Cardiac muscle cell (in vitro differentiated cells and primary cell): ENCODE measurements at places on chromosomes 2 and 18. TPM values are rescaled to one million over a fixed set of nuclear protein-coding genes. Genes with fewer than 3 reads are reported as not detected.

- no peak for DNase-seq
Observed at GRCh38 chr2:30450025-30450424, 3.0 kb downstream of the LCLAT1 start.

GRCh38 chr2:70469435-70469834 is 84.2 kb downstream of the TGFA start:
- no peak for DNase-seq

- DNase-seq = no peak
Observed at GRCh38 chr18:48321536-48321935, 87.6 kb downstream of the ZBTB7C start.

DNA sequence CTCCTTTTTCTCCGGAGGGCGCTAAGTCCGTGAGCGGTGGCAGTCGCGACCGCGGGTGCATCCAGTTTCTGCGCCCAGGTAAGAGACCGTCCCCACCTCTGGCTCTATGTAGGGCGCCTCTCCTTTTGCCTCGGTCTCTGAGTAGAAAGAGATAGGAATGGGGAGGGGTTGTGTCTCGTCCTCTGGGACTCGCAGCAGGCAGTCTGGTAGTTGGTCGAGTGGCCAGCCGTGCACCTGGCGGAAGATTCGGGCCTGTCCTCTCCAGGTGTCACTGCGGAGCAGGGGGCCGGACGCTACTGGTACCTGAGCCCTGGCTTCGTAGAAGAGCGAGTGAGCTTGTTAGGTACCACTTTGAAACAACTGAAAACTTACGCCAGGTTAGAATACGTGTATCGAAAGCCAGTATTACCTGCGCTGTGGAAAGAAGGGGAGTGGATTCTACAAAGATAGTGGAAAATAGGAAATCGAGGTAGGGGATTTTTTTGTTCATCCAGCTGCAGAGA is 403 bp downstream of the MAP2 start:
- peak; percentile 8 for DNase-seq

DNA sequence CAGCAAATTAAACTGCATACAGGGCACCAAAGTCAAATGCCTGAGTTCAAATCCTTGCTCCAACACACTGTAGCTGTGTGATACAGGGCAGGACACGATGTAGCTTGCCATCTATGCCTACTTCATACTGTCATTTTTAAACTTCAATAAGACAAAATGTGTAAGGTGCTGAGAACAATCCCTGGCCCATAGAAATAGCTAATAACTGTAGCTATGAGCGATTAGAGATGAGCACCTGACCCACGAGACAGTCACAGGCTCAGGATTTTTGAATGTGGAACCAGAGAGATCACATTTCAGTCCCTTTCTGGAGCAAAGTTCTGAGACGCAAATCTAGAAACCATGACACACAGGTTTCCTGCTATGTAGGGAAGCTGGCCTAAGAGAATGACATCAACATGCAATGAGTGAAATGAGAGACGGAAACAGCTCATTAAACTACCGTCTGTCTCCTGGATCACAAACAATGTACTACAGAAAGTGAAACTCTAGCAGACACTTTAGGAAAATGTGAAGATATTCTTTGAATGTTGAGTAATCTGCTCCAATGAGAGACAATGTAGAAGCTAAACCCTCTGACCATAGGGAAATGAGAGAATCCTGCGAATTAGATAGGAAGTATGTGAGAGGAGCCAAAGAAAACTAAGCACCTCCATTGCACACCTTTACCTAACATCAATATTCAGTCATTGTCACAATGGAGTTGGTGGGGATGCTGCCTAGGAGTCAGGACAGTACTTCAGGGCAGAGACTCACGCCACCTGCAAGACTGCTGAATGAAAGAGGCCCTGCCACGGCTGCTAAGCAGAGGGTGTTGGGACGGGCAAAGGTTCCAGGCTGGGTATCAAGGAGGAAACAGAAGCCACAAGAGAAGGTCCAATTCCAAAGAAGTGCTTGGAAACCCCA is 25.5 kb downstream of the B4GALT6 start:
- no peak for DNase-seq

DNA sequence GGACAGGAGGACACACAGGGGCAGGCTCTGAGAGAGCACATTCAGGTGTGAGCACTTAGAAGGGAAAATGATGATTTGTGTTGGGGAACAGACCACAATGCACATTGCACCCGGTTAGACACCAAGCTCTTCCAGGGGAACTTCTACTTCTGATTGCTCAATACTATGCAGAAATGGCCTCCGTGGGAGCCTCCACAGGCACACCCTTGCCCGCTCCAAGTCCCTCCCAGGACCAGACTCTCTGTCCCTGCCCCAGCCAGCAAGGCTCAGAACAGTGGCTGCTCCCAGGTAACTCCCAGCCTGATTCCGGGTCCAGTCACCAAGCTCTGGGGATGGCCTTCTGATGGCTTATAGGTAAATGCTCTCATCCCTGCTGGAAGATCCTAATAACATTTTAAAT is 56.2 kb downstream of the BCL2L11 start:
- DNase-seq = no peak

- no peak for DNase-seq
Observed at GRCh38 chr18:44518666-44519065, 162.0 kb upstream of the SETBP1 start.

GRCh38 chr2:235168174-235168979 is 216.6 kb downstream of the SH3BP4 start:
- DNase-seq = no peak

DNA sequence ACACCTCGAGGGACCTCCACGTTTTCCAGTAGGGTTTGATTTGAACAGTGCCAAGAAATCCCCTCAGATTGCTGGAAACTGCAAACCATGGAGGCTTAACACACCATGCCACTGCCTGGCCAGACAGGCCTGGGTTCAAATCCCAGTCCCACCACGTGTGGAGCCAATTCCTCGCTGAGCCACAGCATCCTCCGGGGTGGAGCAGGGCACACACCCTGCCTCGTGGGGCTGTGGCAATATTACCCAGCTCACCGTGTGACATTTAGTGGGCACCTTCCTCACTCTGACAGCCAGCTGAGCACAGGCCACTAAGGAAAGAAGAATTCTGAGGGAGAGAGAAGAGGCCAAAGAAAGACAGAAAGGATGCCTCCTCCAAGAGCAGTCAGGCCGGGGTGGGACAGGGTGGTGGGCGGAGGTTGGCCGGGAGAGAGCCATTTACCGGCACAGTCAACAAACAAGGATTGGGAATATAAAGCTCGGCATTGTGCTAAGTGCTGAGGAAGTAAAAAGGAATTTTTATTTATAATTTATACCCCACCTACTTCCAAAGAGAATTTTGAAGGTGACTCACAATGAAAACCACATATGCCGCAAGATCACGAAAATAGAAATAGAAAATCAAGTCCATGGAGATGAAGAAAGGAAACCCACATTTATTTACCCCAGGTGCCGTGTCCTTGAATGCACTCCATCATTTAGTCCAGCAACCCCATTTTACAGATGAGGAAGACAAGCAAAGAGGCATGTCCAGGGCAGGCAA is 111.5 kb downstream of the MCFD2 start:
- peak; percentile 89 for DNase-seq

- DNase-seq = no peak
Observed at GRCh38 chr18:79413025-79413424, 17.3 kb downstream of the NFATC1 start.

DNA sequence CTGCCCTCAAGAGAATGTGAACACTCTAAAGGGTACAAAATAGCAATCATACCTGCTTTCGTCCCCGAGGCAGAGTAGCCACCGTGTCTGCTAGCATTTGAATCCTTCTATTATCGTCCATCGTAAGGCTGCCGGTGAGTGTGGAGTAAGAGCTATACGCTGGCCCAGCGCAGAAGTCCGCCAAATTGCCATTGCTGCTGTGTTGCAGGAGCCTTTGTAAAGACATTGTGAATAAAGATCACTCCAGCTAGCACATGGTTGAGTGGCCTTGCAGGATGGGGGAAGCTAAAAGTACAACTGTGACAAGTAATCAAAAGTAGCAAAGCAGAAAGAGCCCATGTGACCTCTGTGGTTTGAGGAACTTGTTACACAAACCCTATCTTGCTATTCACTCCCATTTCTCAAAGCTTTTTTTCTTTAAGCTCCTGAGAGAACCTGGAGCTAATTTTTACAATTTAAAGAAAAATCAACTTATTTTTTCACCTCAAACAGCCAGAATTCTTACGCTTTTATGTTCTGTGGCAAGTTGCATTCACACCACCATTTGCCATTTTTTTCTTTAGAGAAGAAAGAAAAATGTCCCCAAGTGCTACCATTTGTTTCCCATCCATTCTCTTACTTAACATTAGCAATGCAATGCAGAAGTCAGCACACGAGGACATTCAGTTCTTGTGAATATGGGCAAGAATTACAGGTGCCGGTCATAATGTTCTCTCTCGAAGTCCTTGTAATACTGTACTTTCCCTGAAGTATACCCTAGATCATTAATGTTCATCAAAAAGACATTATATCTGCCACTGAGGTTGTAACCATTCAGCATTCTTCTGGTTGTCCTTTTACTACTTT is at the start of gene CYTIP:
Gene CYTIP (minus strand): TSS at position 295 of the 846 bp plus-strand sequence. CDS start 69 bp downstream, at position 226.
- DNase-seq = peak; percentile 17

DNA sequence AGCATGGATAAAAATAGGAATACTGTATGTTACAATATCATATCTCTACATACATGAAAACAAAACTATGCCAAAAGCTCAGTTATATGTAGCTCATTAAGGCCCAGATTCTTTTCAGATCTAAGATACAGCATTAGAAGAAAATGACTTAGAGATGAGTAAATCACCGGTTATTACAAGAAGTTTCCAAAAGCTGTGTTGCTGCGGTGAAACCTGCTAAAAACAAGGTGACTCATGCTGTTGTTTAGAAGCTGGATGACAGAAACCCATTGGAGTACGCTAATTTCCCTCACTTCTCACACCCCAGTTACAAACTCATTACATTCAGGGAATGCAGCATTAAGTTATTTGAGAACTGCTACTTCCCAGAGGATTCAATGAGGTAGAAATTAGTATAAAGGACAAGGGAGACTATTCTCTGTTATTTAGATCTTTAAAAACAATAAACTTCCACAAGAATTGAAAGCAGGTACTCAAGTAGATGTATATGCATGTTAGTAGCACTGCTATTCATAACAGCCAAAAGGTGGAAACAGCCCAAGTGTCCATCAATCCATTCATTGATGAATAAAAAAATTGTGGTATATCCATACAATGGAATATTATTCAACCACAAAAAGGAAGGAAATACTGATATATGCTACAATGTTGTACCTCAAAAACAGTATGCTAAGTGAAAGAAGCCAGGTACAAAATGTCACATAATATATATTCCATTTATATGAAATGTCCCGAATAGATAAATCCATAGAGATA is 32.6 kb downstream of the RBKS start:
- peak; percentile 15 for DNase-seq

DNA sequence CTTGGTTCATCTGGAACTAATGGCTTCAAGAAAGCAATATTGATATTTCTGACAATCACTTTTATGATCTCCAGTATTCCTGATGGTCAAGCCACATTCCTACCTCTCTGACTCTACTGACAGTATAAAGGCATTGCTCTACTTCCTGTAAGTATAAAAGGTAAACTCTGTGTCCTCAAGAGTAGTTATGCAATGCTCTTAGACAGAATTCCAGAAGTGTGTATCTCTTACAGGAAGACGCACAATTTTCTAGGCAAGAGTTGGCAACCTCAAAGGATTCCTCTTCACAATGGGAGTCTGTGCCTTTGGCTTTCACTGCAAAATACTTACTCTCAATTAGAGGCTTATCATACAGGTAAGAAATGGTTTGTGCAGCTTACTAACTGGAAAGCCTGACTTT is 100.1 kb downstream of the THADA start:
- DNase-seq = no peak

DNA sequence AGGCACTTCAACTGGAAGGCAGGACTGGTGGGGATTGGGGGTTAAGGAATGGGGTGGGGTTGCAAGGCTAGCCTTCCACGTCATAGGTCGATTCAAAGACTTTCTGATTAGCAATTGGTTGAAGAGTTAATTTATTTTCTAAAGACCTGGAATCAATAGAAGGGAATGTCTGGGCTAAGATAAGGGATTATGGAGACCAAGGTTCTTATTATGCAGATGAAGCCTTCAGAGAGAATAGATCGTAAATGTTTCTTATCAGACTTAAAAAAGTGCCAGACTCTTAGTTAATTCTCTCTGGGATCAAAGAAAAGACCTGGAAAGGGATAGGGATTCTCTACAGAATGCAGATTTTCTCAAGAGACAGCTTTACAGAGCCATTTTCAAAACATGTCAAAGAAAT is 368.0 kb upstream of the DLGAP1 start:
- no peak for DNase-seq

DNA sequence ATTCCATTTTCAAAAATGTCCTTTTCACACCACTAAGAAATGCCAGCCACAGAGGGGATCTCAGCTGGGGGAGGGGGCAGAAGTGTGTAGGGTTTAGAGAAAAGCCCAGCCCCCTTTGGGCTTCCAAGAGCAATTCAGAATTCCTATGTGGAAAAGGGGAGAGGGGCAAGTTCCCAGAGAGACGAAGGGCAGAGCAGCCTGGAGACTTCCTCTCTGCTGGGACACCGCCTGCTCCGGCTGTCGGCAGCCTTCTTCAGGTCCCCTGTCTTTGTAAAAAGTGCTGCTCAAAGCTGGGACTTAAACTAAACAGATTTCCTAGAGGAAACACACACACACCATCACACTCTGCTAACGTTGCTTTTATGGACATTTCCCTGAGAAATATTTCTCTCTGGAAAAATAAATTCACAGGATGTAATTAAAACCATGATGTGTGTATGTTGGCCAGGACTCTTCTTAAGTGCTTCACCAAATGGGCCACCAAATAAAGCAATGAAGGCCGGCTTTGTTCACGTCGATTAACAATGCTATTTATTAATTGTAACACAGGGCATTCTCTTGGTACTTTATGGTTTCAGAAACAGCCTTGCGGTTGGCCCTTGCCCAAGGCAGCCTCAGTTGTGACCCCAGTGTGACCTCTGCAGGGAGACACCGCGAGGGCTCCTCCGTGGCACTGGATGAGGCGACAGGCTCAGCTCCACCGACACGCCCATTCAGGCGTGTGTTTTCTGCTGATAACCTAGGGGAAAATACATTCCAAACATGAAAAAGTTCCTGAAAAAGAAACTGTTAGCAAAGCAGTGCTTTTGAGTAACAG is 5.6 kb upstream of the ASB1 start:
- DNase-seq = no peak

DNA sequence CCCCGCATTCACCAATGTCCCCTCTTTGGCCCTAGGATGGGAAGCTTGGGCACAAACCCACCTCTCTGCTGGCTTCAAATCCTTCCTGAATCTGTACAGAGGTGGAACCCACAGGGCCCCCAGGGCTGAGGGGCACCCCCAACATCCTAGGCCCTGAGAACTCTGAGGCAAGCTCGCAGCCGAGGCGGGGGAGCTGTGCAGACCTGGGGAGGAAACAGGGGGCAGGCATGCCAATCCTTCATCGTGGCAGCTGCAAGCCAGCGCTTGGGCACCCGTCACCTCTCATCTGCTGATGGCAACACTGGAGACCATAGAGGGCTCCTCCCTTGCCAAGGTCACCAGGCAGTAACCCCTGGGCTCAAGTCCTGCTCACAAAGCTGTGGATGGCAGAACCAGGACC is 10.8 kb downstream of the ECEL1 start:
- DNase-seq = no peak

Gene TIGD1
- total RNA-seq = 8.3 and 10.6 TPM in 2 replicates

Gene TMEM247
- total RNA-seq = not detected in 2 replicates

Gene KHK
- total RNA-seq = 9.0 and 9.6 TPM in 2 replicates

Gene GNAL
- total RNA-seq = 10.4 and 13.3 TPM in 2 replicates

Gene C2orf81
- 7.6 and 9.5 TPM in 2 replicates for total RNA-seq

Gene SNED1
- total RNA-seq = 0.09 and 1.2 TPM in 2 replicates

Gene ZNF407
- 4.2 and 8.0 TPM in 2 replicates for total RNA-seq

Gene NCKAP5
- total RNA-seq = 0.21 and 13.6 TPM in 2 replicates

Gene CHN1
- 47.0 and 64.3 TPM in 2 replicates for total RNA-seq

Gene GAL3ST2
- total RNA-seq = 0.18 and 1.2 TPM in 2 replicates

Gene UGGT1
- 38.4 and 53.8 TPM in 2 replicates for total RNA-seq
